Activated effector memory CD4-positive, alpha-beta T cell treated with Interleukin-2 at 50 U/mL for 16 hours (primary cell): ENCODE measurements at places on chromosomes 1 and 21.

DNA sequence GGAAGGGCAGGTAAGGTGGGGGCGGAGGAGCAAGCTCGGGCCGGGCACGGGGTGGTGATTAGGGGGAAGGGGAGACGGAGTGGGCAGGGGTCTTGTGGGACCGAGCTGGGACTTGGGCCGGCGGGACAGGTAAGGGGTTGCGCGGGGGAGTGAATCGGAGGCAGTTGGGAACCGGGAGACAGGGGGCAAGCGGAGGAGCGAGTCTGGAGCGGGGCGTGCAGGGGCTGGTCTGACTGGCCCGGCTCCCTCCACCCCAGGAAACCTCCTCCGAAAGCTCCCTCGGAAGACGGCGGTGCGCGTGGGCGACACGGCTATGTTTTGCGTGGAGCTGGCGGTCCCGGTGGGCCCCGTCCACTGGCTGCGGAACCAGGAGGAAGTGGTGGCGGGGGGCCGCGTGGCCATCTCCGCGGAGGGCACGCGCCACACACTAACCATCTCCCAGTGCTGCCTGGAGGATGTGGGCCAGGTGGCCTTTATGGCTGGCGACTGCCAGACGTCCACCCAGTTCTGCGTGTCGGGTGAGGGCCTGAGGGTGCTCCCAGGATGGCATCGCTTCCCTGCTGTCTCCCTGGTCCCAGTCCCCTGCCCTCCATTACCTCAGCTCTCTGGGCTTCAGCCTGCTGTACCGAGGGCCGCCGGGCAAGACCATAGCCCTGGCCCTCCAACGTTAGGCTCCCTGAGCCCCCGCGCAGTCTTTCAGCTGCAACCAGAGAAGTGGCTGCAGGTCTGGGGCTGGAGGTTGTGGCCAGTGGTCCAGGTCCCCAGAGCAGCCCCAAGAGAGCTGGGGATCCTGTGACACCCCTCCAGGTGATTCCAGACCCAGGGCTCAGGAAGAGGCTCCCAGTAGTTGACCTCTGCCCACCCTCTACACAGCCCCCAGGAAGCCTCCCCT, 6.3 kb downstream of the OBSCN start:
- DNase-seq, result no peak

GRCh38 chr1:33171977-33172813, 9.6 kb downstream of the TRIM62 start:
- no peak for DNase-seq

DNA sequence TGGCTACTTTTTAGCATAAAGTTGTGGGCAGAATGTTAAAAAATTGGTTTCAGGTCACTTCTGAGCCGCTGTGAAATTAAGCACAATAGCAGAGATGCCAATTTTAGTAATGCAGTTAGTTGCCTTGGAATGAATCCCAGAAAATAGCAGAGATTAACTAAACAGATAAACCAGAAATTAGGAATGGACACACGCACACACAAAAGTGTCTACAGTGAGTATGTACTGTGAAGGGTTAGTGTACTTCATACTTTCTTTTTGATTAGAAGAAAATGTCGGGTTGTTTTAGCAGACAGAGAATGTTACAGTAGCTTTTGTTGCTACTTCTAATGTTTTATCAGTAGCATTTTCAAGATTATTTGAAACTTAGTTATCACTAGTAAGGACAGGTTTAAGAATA, 106.7 kb downstream of the LEPR start:
- DNase-seq, result no peak

DNA sequence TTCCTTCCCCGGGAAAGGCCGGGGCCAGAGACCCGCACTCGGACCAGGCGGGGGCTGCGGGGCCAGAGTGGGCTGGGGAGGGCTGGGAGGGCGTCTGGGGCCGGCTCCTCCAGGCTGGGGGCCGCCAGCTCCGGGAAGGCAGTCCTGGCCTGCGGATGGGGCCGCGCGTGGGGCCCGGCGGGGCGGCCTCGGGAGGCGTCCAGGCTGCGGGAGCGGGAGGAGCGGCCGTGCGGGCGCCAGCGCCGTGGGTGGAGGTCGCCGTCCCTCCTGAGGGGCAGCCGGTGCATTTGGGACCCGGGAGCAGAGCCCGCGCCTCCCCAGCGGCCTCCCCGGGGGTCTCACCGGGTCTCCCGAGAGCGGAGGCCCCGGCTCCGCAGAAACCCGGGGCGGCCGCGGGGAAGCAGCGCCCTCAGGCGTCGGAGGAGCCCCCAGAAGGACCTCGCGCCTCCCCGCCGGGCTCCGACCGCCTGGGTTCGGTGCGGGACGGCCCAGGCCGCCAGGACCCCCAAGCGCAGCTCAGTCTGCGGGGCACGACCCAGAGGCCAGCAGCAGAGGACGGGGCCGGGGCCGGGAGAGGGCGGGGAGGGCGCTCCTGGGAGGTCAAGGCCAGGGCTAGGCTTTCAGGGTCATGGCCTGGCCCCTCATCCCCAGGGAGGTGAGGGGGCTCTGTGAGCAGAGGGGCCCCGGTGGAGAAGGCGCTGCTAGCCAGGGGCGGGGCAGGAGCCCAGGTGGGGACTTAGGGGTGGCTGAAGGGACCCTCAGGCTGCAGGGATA, 7.2 kb upstream of the SLX9 start:
- DNase-seq, result peak; percentile 63

DNA sequence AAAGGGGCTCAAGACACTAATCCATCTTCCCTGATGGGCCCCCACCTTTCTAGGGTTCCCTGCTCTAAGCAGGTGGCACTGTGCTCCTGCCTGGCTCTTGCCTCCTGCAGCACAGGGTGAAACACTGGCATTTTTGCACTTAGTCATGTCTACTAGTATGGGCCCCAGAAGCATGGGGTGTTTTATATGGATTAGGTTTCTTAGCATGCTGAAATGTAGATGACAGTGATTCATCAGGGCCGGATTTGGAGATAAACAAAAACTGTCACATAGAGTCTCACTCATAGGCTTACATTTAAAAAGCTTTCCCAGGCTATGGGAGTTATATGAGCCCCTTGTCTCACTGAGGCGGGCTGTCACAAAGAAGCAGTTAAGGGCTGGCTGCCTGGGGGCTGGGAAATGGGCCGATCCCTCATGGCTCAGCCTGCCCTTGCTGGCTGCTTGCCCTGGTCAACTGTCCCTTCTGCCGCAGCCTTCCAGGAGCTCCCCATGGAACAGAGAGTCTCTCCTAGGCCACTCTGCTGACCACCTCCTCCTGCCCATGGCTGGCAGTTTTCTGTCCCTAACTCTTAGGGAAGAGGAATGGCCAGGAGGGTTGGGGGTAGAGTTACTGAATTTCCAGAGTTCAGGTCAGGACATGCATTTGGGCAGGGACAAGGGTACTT, 6.5 kb downstream of the GALNT2 start:
- no peak for DNase-seq

DNA sequence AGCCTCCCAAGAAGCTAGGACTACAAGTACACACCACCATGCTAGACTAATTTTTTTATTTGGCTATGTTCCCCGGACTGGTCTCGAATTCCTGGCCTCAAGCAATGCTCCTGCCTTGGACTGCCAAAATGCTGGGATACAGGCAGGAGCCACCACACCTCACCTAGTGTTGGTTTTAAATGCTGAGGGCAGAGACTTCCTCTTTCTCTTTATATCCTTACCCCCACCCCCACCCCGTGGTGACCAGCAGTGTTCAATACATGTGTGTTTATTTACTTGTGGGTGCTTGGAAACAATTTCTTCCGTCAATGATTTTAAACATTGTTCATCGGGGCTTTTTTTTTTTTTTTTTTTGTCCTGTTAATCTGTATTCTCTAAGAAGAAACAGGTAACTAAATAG, 158.9 kb downstream of the ZBTB18 start:
- no peak for DNase-seq

- DNase-seq, result no peak
These were observed 144.2 kb downstream of the LYPLAL1 start for GRCh38 chr1:219317762-219318353.

GRCh38 chr21:17438635-17439034, 74.2 kb upstream of the CXADR start:
- no peak for DNase-seq

- no peak for DNase-seq
These were observed 132.8 kb downstream of the NFIA start for GRCh38 chr1:61215119-61215518.

DNA sequence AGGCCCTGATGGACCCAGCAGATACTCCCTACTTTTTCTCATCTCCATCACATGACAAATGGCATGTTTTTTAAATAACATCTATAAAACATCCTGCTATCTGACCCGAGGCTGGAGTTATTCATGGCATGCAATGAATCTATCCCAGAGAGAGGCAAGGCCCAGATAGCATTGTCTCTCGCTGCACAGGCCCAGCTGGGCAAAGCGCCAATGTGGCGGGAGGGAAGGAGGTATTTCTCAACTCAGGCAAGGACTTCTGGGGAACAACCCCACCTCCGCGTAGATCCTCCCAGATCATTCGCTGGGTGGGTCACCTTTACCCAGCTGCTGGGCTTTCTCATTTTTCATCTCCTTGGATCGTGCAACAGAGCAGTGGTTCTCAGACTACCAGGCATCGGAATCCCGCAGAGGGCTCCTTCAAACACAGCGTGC, 59.8 kb downstream of the ERG start:
- no peak for DNase-seq

DNA sequence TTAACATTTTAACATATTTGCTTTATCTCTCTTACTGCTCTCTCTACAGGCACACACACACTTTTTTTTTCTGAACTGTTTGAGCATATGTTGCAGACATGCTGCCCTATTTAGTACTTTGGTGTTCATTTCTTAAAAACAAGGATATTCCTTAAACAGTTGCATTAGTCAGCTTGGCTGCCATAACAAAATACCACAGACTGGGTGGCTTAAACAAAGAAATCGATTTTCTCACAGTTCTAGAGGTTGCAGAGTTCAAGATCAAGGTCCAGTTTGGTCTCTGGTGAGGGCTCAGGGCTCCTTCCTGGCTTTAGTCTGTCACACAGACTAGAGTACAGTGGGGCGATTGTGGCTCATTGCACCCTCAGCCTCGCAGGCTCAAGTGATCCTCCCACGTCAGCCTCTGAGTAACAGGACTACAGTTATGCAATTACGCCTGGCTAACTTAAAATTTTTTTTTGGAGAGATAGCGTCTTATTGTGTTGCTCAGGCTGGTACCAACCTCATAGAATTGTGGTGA, 46.7 kb downstream of the RPRD2 start:
- DNase-seq, result no peak

DNA sequence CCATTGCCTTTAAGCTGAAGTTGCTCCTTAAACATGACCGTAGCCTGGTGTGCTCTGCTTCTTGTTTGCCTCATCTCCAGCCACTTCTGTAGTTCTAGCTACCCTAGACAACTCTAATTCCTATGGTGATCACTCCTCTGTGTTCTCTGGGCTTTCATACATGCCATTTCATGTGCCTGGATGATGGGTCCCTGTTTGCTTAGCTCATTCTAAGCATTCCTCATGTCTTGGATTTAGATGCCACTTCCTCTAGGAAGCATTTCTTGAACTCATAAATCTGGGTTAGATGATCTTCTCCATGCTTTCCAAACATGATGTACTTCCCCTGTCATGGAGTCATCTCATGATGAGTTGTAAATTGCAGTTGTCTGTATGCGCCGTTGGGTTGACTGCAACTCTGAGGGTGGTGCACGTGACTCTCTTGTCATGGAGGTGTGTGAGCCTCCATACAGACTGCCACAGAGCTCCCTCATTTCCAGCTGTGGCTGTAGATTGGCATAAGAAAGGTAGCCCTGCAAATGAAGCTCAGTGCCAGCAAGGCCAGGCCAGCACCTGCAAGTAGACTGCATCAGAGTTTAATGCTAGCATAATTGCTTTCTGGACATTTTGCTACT, 77.2 kb downstream of the LAMC1 start:
- DNase-seq, result no peak

GRCh38 chr1:94792473-94793295, 27.5 kb upstream of the SLC44A3 start:
- DNase-seq, result no peak
